Activated CD4-positive, alpha-beta T cell treated with anti-CD3 and anti-CD28 coated beads, Interleukin-2, amount 10 ng/mL, durations not matched to agents 24 days and 14 days (primary cell): ENCODE measurements at places on chromosomes 11 and 22. TPM values are rescaled to one million over a fixed set of nuclear protein-coding genes. Genes with fewer than 3 reads are reported as not detected.

PEX16 gene
- 31.3 and 34.8 TPM in 2 replicates for total RNA-seq

DNA sequence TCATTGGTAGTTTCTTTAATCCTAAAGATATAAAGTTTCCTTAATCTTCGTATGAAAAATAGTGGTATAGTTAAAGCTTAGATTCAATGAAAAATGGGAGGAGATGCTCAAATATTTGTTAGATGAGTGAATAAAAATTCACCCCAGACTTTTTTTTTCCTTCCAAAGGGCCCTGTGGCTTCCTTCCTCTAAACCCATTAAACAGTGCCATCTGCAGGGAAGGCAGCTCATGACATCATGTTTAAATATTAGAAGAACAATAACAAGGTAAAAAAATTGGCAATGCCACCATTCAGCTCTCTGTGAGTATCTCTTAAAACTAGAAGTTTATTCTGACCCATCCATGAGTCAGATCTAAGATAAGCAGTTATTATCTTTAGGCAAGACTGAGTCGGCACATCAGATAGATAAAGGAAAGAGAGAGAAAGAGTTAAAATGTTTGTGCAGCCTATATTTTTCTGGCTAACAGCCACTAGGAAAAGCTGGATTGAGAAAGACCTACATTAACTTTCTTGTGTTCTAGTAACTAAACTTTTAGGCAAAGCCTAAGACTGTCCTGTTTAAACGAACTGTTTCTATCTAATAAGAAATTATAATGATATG, 19.1 kb upstream of the OOSP1 start:
- H3K27ac ChIP-seq = no peak overlapping the region
- no peaks in the 10 kb centered on the region for H3K27me3 ChIP-seq
- no peaks in the 10 kb centered on the region for H3K4me1 ChIP-seq

DNA sequence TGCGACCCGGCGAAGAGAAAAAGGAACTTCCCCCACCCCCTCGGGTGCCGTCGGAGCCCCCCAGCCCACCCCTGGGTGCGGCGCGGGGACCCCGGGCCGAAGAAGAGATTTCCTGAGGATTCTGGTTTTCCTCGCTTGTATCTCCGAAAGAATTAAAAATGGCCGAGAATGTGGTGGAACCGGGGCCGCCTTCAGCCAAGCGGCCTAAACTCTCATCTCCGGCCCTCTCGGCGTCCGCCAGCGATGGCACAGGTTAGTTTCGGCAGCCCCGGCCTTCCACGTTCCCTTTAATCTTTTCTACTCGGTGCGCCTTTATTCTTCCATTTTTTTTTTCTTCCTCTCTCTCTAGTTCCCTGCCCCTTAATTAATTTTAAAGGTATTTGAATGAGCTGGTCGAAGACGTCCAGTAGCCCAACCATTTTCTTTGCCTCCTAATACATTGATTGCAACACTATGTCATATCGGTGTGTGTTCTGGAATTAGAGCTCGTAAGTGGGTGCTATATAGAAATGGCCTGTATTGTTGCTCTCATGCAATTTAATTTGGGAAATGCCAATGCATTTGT, 537 bp downstream of the EP300 start:
- peaks cover 36% of the 10 kb centered on the region for H3K4me1 ChIP-seq
- H3K4me3 ChIP-seq = peak overlapping the region; percentile 90
- no peaks in the 10 kb centered on the region for H3K27me3 ChIP-seq
- peak overlapping the region; percentile 92 for H3K27ac ChIP-seq

SMCO4 gene
- 30.0 and 33.7 TPM in 2 replicates for total RNA-seq

DNA sequence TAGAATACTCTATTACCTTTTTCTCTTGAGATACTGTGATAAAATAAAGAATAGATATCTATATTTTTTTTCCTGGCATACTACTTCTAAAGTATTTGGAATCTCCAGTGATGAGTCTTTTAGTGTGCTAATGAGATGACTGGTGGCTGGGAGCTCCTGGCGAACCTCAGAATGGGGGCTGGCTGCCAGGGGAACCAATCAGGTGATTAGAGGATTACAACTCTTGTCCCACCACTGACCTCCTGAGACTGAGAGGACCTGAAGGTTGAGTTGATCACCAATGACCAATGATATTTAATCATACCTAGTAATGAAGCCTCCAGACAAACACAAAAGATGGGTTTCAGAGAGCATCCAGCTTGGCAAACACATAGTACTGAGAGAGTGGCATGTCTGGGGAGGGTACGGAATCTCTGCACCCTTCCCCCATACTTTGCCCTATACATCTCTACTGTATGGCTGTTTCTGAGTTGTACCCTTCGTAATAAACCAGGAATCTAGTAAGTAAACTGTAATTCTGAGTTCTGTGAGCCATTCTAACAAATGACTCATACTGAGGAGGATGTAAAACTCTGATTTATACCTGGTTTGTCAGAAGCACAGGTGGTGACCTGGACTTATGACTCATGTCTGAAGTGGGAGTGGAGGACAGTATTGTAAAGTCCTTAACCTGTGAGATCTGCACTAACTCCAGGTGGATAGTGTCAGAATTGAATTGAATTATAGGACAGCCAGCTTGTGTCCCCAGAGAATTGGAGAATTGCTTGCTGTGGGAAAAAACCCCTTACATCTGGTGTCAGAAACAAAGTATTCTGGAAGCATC, 325.3 kb upstream of the LRRC4C start:
- no peak overlapping the region for H3K4me3 ChIP-seq
- no peak overlapping the region for H3K27ac ChIP-seq
- H3K27me3 ChIP-seq = no peaks in the 10 kb centered on the region
- no peak for DNase-seq
- H3K4me1 ChIP-seq = no peaks in the 10 kb centered on the region

- H3K4me3 ChIP-seq = no peak overlapping the region
- H3K27ac ChIP-seq = no peak overlapping the region
- no peaks in the 10 kb centered on the region for H3K4me1 ChIP-seq
- no peaks in the 10 kb centered on the region for H3K36me3 ChIP-seq
Measured at GRCh38 chr11:106681435-106681834, 336.8 kb downstream of the GUCY1A2 start.

DNA sequence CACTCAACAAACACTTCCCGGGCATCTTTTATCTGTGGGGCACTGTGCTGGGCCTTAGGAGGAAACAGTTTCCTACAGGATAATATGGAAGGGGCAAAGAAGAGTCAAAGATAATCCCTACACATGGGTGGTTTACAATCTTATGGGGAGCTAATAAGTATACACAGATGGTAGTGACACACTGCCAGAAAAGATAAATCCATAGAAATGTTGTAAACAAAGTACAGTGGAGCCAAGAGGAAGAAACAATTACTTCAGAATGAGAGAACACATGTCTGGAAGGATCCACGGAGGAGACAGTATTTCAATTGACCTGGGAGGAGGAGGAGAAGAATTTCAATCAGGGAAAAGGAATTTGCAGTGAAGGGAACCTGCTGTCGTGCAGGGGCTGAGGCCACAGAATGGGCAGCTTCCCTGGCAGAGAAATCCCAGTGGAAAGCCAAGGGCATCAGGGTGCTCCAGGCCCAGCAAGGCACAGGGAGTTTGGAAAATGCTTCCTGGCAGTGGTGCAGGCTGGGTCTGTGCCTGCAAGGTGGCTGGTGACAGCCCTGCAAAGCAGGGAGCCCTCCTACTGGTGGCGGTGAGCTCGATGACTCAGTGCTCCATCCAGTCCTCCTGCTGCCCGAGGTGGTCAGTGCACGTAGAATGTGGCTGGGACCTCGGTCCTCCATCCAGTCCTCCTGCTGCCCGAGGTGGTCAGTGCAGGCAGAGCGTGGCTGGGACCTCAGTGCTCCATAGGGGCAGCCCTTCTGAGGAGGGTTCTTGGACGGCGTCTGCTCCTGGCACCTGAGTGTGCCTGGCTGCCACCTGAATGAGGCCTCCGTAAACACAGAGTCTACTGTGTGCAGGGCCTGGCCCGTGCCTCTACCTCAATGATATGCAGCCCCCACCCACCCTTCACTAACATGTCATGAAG, 444.3 kb upstream of the B3GAT1 start:
- H3K4me1 ChIP-seq = no peaks in the 10 kb centered on the region
- H3K4me3 ChIP-seq = no peak overlapping the region
- H3K27me3 ChIP-seq = peaks cover 1% of the 10 kb centered on the region

OR51A4 gene
- not detected in 2 replicates for total RNA-seq

FOLR1 gene
- not detected in 2 replicates for total RNA-seq

DNA sequence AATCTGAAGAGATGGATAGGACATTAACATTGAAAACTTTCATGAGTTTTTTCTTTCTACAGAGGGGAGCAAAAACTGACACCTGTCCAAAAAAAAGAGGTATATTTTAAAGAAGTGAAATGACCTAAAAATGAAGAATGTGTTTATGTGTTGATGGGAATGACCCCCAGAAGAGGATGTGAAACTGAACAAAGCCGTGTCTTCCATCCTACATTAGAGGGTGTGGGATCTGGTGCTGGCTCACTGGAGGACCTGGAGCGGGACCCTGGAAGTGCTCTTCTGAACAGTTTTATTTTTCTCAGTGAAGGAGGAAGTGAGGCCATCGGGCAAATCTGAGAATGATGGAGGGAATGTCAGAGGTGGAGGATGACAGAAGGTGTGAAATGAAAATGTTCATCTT, 470.1 kb downstream of the NTM start:
- H3K27ac ChIP-seq = no peak overlapping the region
- DNase-seq = no peak
- no peaks in the 10 kb centered on the region for H3K27me3 ChIP-seq
- H3K4me1 ChIP-seq = no peaks in the 10 kb centered on the region

OR5I1 gene
- not detected in 2 replicates for total RNA-seq

GRCh38 chr22:24410110-24410856, 17.1 kb upstream of the ADORA2A start:
- no peaks in the 10 kb centered on the region for H3K27me3 ChIP-seq
- H3K4me1 ChIP-seq = peaks cover 32% of the 10 kb centered on the region
- peak overlapping the region; percentile 7 for H3K27ac ChIP-seq

- H3K27ac ChIP-seq = no peak overlapping the region
- no peaks in the 10 kb centered on the region for H3K36me3 ChIP-seq
- DNase-seq = no peak
- H3K4me1 ChIP-seq = no peaks in the 10 kb centered on the region
Measured at GRCh38 chr11:37422511-37422910, 824.5 kb upstream of the RAG2 start.

- H3K4me3 ChIP-seq = no peak overlapping the region
- H3K27ac ChIP-seq = no peak overlapping the region
- H3K36me3 ChIP-seq = peaks cover 68% of the 10 kb centered on the region
- no peaks in the 10 kb centered on the region for H3K27me3 ChIP-seq
- DNase-seq = no peak
Measured at GRCh38 chr22:29816128-29816527, 21.9 kb downstream of the ASCC2 start.

DNA sequence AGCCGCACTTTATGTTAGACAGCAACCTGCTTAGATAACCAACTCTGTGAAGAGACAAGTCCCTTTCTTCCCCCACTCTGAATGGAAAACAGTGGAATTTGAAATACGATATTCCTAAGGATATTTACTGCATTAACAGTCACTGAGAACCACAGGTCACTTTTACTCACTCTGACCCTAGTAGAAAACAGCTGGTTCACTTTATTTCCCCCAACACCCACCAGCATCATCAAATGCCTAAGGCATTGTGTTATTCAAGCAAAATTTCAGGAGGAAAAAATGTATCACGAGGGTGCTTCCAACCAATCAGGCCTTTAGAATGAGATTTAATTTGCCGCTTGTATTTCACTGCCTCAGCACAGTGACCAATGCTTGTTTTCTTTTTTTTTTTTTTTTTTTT, 1134.1 kb upstream of the CCDC90B start:
- no peak overlapping the region for H3K27ac ChIP-seq
- no peaks in the 10 kb centered on the region for H3K27me3 ChIP-seq
- no peaks in the 10 kb centered on the region for H3K36me3 ChIP-seq
- H3K4me3 ChIP-seq = no peak overlapping the region

GRCh38 chr11:32671051-32671450, 87.4 kb downstream of the EIF3M start:
- no peaks in the 10 kb centered on the region for H3K36me3 ChIP-seq
- peaks cover 3% of the 10 kb centered on the region for H3K27me3 ChIP-seq
- DNase-seq = no peak
- no peaks in the 10 kb centered on the region for H3K4me1 ChIP-seq
- no peak overlapping the region for H3K4me3 ChIP-seq

- H3K27ac ChIP-seq = no peak overlapping the region
- peaks cover 2% of the 10 kb centered on the region for H3K4me1 ChIP-seq
- peaks cover 23% of the 10 kb centered on the region for H3K27me3 ChIP-seq
- no peak overlapping the region for H3K4me3 ChIP-seq
- no peak for DNase-seq
Measured at GRCh38 chr22:27808451-27809225, 7.1 kb upstream of the MN1 start.
